Mesothelial cell of epicardium (in vitro differentiated cells): ENCODE measurements at places on chromosomes 5 and 9.

- no peak for DNase-seq
Observed at GRCh38 chr5:130216286-130216685, 312.0 kb downstream of the CHSY3 start.

DNA sequence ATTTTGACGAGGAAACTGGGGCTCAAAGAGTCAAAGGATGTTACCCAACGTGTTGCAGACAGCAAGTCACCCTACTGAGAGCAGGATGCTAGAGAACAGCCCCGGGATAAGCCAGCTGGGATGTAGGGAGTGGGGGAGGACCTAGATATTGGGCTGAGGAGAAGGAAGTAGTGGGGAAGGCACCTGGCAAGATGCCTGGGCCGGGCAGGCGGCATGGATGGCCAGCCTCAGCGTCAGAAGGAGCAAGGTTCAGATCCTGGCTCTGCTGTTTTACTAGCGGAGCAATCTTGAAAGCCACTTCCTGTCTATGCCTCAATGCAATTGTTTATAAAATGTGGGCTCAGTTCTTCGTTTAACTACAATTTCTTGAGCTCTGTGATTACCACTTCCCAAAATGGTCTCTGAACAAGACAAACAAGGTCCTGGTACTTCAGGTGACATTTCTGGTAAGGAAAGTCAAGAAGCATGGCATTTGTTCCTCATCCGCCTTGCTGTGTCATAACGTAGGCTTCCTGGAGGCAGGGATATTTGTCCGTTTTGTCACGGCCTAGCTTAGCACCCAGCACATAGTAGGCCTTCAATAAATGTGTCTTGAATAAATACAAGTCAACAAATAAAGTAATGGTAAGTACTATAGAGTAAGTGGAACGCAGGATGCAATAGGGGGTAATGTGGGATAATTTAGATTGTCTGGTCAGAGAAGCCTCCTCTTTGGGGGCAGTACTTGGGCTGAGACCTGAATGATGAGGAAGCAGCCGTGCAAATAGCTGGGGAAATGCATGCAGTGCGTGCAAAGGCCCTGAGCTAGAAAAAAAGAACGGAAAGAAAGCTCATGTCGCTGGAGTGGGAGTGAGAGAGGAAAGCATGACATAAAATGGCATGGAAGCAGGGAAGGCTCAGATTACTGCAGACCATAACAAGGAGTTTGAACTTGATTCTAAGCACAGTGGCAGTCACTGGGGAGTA lies 70.5 kb downstream of the SMIM23 start:
- DNase-seq, result no peak

DNA sequence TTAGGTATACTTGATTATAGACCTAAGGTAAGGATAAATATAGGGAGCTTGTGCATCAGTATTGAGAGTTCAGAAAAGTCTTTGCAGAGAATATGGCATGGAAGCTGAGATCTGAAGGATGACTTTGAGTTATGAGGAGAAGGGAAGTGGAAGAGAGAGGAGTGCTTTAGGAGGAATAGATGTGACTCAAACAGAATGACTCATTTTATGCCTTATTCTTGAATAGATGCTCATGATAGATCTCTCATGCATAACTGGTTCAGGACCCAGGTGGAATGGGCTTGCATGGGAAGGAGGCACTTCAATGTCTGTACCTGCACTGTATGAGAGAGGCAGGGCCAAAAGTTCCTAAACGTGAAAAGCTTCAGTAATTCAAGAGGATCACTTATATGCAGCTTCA lies 103.3 kb downstream of the CWC27 start:
- DNase-seq, result no peak

DNA sequence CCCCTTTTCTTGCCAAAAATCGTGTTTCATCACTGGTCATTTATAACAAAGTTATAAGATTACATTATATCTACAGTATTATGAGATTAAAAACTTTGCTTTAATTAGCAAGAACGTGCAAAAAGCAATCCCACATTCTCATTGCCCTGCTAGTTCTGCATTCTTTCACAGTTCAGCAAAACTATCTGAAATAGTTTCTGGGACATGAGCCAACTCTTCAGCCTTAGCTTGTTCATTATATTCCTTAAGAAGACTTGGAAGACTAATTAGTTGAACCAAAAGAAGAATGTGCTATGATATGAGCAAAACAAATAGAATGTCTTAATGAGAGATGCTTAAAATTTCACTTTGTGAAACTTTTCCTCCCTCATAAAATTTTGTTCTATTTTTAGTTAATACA lies 76.7 kb downstream of the ITGA1 start:
- no peak for DNase-seq

DNA sequence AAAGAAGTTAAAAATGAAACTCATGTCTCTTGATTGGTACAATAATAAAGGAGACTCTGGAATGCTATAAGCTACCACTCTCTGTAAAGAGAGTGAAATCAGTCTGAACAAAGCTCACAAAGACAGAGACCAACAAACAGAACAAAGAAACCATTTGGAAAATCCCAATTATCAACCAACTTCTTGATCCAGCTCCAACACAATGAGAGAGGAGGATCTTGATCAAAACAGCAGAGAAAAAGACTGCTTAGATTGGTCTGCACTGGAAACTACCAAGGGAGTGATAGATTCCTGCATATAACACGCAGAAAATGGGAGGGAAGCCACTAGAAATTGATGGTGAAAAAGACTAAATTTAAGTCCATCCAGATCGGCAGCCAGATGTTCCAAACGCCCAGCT lies 23.1 kb upstream of the RNF38 start:
- DNase-seq, result no peak

DNA sequence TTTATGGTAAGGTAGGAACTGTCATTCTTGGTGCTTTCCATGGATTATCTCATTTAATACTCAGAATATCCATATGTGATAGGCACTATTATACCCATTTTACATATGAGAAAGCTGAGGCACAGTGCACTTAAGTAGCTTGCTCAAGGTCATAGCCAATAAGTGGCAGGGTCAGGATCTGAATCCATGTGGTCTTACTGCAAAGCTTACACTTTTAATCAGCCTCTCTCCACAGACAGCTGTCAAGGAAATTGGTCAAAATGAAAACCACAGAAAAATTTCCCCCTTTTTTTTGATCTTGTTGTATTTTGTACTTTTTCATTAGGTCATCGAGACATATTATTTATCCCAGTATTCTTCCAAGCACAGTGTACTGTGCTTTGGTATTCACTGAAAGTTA lies 78.5 kb downstream of the ERCC6L2 start:
- no peak for DNase-seq

DNA sequence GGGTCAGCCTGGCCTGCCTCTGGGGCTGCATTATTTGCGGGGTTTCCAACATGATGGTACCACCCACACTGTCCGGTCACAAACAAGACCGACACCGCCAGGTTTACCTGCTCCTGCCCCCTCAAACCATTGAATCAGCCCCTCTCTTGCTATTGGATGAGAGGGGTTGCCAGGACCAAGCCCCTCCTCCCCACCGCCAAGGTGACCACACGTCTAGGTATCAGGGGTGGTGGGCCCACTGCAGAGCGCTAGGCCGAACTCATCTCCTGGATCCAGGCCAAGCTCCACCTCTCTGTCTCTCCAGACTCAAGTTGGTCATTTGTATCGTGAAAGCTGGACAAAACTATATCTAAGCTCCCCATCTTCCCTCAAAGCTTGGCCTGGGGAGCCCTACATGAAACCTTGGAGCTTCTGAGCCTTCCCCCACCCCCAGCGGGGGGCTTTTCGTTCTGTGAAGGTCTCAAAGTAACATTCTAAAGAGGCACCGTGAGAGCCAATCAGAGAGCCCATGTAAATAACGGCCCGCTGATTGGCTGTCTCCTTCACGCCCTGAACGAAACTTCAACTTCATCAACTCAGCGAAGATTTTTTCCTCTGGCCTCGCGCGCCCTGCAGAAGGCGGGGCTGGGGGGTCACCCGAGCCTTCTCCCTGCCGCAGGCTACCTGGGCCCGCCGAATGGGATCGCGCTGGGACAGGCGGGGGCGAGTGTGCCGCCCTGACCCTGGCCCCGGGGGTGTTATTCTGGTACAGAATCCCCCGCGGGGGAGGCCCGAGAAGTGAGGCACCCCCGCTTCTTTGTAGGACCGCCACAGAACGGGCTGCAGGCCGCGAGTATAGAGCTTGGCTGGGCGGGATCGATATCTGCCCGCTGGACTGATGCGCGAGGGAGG lies 49.6 kb upstream of the PSD2 start:
- DNase-seq, result peak; percentile 43

DNA sequence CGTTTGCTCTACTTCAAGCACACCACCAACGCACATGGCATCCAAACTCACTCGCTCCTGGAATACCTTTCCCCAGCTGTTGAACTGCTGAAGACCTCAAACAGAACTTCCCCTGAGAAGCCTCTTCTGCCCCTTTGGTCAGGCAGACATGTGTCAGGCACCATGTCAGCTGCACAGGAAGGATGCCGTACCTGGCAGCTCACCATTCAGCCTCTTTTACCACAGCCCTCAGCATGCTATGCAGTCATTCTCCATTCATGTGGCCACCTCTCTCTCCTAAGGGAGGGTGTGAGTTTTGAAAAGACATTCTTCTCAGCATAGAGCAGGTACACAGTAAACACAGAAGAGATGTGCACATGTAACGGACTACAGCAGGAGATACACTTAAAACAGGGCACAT lies 14.2 kb downstream of the IL4 start:
- no peak for DNase-seq

- no peak for DNase-seq
Observed at GRCh38 chr9:125761676-125762450, 14.7 kb downstream of the PBX3 start.

DNA sequence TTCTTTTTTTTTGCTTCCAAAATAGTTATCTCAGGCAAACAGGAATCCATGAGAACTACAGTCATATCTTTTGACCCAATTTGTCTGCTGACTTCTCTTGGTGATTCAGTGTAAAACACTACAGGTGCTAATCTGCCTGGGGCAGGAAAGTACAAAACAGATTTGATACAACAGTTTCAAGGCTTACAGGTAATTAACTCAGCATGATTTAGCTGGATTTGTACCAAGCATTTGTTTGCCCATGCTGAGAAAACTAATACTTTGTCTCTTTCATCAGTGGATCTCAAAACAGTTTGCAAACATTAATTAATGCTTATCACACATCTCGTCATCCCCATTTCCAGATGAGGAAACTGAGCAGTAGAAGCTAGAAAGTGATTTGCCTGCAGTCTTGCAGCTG lies 312.5 kb upstream of the SEMA6A start:
- DNase-seq, result no peak

- DNase-seq, result no peak
Observed at GRCh38 chr5:75113354-75114113, 61.2 kb upstream of the GCNT4 start.
